ENCODE measurements at places on chromosomes 4 and X.

- no peak for DNase-seq
Measured at GRCh38 chr4:59920416-59920815, 1279.7 kb upstream of the ADGRL3 start.

- DNase-seq = no peak
Measured at GRCh38 chr4:4803216-4803911, 56.1 kb upstream of the MSX1 start.

DNA sequence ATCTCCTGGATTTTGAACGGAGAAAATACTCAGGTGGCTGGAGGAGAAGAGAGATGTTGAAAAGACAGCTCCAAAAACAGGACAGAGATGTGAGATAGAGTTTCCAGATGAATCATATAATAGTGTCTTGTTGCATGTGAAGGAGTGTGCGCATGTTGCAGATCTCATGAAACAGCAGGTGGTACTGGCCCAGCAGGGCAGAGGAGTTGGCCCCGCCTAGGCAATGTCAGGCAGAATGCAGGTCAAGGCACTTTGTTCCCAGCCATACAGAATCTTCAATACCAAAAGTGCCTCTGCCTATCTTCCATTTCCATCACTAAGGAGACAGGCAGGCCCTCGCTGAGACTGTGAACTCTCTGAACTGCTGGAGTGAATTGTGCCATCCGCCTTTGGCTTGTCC lies 63.9 kb upstream of the FAT1 start:
- no peak for DNase-seq

DNA sequence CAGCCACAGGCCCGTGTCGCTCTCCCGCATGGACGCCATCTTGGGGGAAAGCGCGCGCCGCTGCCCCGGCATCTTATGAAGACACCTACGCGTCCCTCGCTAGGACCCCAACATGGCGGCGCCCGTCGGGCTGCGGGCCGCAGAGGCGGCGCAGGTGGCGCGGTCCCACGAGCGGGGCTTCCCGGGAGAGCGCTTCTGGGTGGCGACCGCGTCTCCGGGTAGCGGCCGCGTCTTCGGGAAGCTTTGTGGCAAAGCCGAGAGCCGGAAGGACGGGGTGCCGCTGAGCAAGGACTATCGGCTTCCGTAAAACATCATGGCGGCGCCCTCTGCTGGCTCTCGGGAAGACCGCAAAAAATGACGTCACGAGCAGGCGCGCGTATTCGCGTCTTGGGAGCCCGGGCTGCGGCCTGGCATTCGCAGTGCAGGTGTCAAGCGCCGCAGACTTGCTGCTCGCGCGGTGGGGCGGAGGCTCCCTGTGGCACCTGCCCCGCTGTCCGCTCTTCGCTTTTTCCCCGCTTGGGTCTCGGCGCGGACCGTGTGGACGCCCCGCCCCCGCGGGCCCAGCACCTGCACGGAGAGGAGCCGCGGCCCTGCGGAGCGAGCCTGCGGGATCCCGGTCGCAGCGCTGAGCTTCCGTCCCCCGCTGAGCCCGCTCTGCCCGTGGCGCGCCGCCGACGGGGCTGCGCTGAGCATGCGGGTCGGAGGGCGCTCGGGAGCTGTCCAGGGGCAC lies at the start of gene NELFA:
Gene NELFA, minus strand, starts transcription at position 54 of the 730 bp plus-strand sequence. Its CDS starts 15 bp downstream, at position 39.
- DNase-seq = peak; percentile 59

DNA sequence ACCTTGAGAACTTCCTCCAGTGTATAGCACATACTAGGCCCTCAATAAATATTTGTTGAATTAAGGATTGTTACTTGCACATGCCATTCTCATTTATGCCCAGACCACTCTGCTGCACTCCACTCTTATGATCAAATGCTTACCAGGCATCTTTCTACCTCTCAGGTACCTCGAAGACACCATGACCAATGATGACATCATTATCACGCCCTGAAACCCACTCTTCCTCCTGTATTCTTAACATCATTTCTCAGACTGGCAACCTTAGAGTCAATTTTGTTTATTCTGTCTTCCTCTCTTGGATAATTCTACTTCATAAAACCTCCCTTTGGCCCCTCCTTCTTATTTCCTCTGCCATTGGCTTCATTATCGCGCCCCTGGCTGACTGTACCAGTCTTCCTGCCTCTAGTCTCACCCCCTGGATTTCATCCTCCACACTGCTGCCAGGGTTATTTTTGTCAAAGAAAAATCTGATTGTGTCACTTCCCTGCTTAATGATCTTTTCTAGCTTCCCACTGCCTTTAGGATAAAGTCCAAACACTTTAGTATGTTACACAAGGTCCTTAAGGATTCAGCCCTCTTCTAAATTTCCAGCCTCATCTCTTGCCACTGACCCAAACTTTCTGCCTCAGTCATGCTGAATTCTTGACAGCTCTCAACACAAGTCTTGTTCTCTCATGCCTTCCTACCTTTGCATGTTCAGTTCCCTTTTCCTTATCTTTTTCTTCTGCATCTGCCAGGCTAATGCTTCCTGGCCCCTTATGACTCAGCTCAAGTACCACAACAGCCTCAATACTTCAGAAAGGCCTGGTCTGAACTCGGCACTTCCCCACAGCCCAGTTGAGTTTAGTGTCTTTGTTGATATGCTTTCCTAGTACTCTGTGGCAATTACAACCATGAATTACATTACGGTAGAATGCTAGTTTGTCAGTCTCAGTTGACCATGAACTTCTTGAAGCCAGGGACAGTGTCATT lies 45.8 kb downstream of the HDAC8 start:
- no peak for DNase-seq

GRCh38 chr4:34281826-34282225 lies 1962.5 kb downstream of the ARAP2 start:
- DNase-seq = no peak

DNA sequence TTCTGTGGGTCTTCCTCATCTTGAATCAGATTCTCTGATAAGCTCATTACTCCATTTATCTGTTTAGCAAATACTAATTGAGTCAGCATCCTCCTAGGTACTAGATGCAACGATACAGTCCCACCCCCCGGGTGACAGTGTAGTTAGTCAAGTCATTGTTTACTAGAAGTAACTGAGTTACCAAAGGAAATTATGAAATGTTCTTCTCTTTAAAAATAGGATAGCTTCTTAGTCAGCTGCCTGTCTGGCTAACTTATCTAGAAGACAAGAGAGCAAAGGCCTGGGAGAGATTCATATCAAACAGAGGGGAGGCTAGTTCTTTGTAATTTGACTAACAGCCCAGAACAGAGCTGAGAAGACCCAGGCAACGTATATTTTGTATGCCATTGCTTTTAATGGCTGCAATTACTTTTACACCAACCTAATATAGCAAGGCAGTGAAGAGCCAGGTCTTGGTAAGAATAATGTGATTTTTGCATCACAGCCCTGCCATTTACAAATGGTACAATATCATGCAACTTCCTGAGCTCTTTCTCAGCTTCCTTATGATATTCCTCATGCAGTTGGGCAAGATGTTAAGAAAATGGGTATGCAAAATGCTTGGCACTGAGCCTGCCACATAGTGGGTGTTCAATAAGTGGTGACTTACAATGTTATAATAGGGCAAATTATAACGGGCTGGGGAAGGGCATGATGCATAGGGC lies 149.9 kb downstream of the CHIC2 start:
- DNase-seq = no peak
